ENCODE measurements at places on chromosomes 1 and 21. TPM values are rescaled to one million over a fixed set of nuclear protein-coding genes. Genes with fewer than 3 reads are reported as not detected.

CGN gene
- total RNA-seq = 0.37 TPM

NDUFS2 gene
- 73.9 TPM for total RNA-seq

CALML6 gene
- total RNA-seq = 1.3 TPM

INTS11 gene
- total RNA-seq = 151 TPM

LUZP1 gene
- total RNA-seq = 13.0 TPM

SF3B4 gene
- 80.8 TPM for total RNA-seq

MSH4 gene
- total RNA-seq = 1.4 TPM

TRMT1L gene
- 20.0 TPM for total RNA-seq

HSF2BP gene
- total RNA-seq = 0.61 TPM

CEP170 gene
- total RNA-seq = 74.3 TPM

ACAP3 gene
- total RNA-seq = 16.2 TPM

ZBTB37 gene
- total RNA-seq = 21.1 TPM

RPS6KC1 gene
- total RNA-seq = 13.0 TPM

TCEA3 gene
- not detected for total RNA-seq

DUSP10 gene
- 39.5 TPM for total RNA-seq

RNU1-3 gene
- total RNA-seq = 3,526 TPM

IQCC gene
- 3.5 TPM for total RNA-seq

PRMT2 gene
- 52.4 TPM for total RNA-seq

IL12RB2 gene
- total RNA-seq = 1.1 TPM

FLG2 gene
- total RNA-seq = not detected

SPAG17 gene
- total RNA-seq = not detected

IVL gene
- not detected for total RNA-seq

NPL gene
- 2.9 TPM for total RNA-seq

DENND2C gene
- 0.32 TPM for total RNA-seq

CAPZA1 gene
- total RNA-seq = 221 TPM

UBXN10 gene
- 0.04 TPM for total RNA-seq

MAP3K21 gene
- 1.5 TPM for total RNA-seq

LIPI gene
- not detected for total RNA-seq

SHCBP1L gene
- not detected for total RNA-seq

SLC44A3 gene
- total RNA-seq = not detected

TRIM67 gene
- total RNA-seq = not detected

OR6N1 gene
- total RNA-seq = not detected

DHRS3 gene
- 0.39 TPM for total RNA-seq

RAP1GAP gene
- total RNA-seq = 0.54 TPM

ILDR2 gene
- 1.2 TPM for total RNA-seq

FCGR3A gene
- total RNA-seq = 0.24 TPM

BLACAT1 gene
- total RNA-seq = not detected

DNAJC28 gene
- total RNA-seq = 0.53 TPM

CHAF1B gene
- 6.2 TPM for total RNA-seq

LMOD1 gene
- total RNA-seq = not detected

CASP9 gene
- total RNA-seq = 15.7 TPM

AMY1B gene
- total RNA-seq = not detected

RHD gene
- total RNA-seq = not detected

S100A12 gene
- not detected for total RNA-seq

TMEM240 gene
- 0.31 TPM for total RNA-seq

CELA3B gene
- total RNA-seq = not detected

MAN1C1 gene
- total RNA-seq = 0.20 TPM

LEMD1 gene
- not detected for total RNA-seq

LCE1C gene
- not detected for total RNA-seq

NFASC gene
- 0.07 TPM for total RNA-seq

GABPB2 gene
- 13.8 TPM for total RNA-seq

OPRD1 gene
- not detected for total RNA-seq

PLA2G2D gene
- 0.16 TPM for total RNA-seq

NKAIN1 gene
- total RNA-seq = not detected

C1orf210 gene
- not detected for total RNA-seq

MAN1A2 gene
- total RNA-seq = 46.0 TPM

EXO1 gene
- 2.3 TPM for total RNA-seq

Data from activated B cell treated with CpG ODN at 0.5 μM for 24 hours (primary cell).